ENCODE measurements at places on chromosomes 5 and 9.

- no peak for DNase-seq
Measured at GRCh38 chr5:111779260-111779921, 22.4 kb upstream of the NREP start.

GRCh38 chr5:124660229-124661093 is 86.0 kb downstream of the ZNF608 start:
- no peak for DNase-seq

DNA sequence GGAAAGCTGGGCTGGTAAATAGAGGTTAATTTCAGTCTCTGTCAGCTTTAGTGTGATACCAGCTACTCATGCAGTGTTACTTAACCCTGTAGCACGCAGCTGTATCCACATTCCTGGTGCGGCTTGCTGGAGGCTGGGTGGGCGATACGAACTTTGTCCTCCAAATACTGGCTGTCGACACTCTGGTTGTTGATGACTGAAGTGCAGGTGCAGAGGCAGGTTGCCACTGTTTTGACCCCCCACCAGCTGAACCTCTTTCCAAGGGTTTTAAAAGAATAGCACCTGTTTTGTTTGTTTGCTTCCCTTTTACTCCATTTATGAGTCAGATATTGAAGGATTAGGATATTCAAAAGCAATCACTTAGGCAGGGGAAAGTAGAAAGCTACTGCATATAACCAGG is 4.4 kb upstream of the RABGAP1 start:
- no peak for DNase-seq

- no peak for DNase-seq
Measured at GRCh38 chr9:93891549-93892310, 63.4 kb downstream of the BARX1 start.

GRCh38 chr9:117354244-117354847 is 60.5 kb downstream of the ASTN2 start:
- DNase-seq: no peak

- no peak for DNase-seq
Measured at GRCh38 chr9:85053206-85053786, 383.8 kb downstream of the NTRK2 start.

DNA sequence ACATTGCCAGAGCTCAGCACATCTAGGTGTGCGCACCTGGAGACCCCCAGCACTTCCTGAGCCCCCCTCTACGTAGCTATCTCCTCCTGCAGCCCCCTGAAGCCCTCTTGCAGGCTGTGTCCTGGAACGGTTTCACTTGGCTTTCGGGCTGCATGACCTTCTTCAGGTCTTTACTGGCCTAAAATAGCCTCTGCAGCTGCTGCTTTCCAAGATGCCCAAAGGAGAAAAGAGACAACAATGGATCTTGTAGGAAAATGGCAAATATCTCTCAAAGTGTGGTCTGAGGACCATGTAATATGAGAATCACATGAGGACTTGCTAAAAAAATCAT is 6.6 kb upstream of the ERMP1 start:
- no peak for DNase-seq

DNA sequence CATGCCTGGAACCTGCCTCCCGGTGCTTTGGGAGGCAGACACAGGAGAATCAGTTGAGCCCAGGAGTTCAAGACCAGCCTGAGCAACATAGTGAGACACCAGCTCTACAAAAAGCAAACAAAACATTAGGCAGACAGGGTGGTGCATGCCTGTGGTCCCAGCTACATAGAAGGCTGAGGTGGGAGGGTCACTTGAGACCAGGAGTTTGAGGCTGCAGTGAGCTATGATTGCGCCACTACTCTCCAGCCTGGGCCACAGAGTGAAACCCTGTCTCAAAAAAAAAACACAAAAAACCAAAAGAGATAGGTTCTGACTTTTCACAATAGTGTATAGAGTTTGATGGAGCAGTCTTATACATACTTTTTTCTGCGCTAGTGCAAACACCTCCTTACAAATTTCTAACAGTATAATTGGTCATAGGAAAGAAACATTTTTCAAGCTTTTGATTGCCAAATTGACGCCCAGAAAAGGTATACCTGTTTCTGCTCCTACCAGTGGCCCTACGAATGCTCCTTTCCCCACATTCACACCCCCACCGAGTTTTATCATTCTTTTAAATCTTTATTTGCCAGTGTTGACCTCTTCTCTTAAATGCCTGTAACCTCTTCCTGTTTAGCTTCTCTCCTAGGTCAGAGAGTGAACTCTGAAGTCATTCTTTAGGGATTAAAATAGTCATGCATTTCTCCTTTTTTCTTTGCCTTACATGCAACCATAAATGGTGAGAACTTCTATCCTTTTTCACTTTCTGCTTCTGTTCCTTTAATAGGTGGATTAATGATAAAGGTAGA is 7.5 kb downstream of the DOCK8 start:
- DNase-seq: no peak

GRCh38 chr5:68268852-68269130 is 53.2 kb downstream of the PIK3R1 start:
- DNase-seq: no peak

DNA sequence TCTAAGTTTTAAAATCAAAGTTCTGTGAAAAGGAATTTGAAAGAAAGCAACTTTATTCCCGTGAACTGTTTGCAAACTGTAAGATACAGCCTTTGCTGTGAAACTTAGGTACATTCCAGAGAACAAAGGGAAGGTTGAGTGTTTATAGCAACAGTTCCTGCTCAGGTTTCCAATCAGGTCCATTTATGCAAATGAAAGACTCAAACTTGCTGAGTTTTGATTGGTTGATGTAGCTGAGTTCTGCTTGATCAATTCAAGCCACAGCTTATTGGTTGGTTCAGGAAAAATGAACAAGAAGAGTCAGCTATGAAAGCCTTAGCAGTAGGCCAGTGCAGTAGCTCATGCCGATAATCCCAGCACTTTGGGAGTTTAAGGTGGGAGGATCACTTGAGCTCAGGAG is 37.9 kb downstream of the SLC27A6 start:
- no peak for DNase-seq

DNA sequence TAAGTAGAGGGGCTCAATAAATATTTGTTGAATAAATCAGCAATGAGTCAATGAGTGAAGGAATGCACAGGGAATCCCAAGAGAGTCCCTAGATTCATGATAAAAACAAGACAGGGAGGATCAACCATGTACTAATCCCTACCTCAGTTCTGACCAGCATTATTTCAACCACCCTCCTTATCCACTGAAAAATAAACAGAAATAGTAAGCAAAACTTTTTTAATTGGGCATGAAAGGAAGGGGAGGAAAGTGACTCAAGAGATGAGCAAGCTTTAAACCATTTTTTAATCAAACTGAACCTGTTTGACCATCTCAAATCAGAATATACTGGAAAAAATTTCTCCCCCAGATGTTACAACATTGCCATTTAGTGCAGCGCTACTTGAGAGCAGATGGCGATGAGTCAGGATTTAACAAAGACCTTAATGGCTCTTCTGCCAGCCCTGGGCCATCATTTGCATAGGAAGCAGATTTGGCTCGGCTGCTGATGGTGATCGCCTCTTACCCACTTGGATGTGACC is 194.8 kb upstream of the SLC30A5 start:
- DNase-seq: no peak

- no peak for DNase-seq
Measured at GRCh38 chr5:152356506-152356905, 48.6 kb downstream of the NMUR2 start.

GRCh38 chr9:107239474-107239873 is 43.6 kb upstream of the RAD23B start:
- no peak for DNase-seq

DNA sequence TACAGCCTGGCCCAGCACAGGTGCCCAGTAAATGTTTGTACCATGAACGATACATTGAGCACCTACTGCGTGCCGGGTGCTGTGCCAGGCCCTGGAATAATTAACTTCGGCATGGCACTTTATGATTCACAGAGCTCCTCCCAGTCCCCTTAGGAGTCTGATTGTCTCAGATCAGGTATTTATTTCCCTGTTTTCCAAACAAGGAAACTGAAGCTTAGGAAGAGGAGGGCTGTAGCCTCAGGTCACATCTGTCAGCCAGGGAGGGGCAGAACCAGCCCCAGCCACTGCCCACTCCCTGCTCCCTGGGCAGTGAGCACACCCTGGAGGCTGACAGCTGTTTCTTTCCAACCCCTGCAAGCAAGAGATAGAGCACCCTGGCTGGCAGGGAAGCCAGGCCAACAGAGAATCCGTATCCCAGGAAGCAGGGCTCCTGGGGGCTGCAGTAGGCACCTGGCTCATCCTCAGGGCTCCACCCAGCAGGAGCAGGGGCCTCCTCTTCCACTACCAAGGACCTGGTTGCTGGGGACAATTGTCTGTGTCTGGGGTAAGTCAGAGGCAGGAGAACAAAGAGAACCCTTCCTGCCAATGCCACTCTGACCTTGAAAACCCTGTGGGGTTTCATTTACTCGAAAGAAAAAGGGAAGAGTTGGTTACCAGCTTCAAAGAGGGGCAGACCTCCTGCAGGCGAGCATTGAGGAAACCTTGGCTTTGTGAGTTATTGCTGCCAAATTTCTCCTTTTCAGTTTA is 69.0 kb downstream of the DAB2IP start:
- no peak for DNase-seq

DNA sequence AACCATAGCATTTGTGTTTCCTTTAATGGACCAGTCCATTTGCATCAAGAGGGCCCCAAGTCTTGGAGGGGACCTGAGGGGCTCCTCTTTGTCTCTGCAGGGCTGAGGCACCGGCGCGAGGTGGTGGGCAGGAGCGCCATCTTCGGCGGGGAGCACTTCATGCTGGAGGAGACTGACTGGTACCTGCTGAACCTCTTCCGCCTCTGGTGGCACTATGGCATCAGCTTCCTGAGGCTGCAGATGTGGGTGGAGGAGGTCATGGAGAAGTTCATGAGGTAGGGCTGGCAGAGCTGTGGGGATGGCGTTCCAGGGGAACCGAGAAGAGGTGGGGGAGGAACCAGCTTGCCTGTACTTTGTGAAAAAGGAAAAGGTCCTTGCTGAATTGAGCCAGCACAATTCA is 6.1 kb downstream of the PCYOX1L start:
- no peak for DNase-seq

GRCh38 chr9:89281106-89281505 is 29.9 kb upstream of the CKS2 start:
- no peak for DNase-seq

DNA sequence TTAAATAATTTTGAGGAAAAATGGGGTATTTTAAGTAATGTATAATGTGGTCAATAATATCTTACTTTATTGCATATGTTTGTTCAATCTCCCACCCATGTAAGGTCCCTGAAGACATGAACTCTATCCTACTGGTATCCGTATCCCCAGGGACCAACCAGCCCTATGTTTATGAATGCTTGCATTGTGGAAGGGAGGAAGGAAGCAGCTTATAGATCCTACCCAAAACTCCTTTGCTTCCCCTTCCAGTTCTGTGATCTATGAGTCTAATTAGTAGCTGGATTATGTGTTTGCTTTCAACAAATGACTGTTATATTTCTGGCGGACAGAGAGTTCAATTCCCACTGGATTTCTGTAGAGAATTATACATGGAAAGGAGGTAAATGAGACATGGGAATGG is 45.6 kb downstream of the CNTRL start:
- DNase-seq: no peak

DNA sequence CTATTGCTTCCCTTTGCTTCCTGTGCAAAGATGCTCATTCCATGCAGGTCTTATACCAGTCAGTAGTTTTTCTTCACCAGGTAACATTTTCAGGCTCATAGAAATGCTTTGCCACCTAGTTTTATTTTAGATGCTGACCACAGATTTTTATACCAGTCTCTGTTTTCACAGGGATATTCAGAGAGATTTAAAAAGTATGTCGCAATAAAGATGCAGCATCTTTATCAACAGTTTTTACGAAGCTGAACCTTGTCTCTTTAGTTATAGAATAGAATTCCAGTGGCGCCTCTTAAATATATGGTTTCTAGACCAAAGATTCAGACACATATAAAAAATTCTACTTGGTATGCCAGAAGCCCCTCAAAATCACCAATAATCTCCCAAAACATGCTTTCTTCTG is 155.7 kb upstream of the PCSK5 start:
- no peak for DNase-seq

DNA sequence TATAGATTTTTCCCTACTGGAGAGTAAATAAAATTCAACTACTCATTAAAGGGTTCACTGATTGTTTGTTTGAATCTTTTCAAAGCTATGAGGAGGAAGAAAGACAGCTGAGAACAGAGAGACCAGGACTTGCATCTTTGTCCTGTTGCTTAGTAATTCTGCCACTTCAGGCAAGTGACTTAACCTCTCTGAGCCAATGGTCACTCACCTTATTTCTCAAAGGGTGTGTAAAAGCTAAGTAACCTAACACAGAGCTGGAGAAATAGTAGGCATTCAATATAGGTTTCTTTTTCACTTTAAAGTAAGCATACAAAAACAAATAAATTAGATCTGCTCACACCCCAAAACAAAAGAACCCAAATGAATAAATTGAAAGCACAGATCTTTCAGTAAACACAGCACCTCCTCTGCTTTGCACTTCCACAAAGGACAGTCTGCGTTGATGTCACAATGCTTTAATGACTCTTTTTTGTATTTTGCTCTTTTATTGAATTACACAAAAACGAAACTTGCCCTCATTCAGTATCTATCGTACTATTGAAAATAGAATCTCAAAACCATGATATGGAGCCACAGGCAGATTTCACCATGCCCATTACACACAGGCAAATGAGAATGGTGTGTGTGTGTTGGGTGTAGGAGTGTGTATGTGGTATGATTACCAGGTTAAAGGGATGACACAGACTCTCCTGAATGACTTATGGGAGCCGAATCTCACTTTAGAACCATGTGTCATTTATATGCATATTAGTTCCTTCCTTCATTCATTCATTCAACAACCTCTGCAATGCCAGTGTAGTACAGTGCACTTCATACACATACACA is 166.0 kb downstream of the EBF1 start:
- no peak for DNase-seq

- DNase-seq: no peak
Measured at GRCh38 chr5:125582352-125582751, 835.9 kb upstream of the ZNF608 start.

DNA sequence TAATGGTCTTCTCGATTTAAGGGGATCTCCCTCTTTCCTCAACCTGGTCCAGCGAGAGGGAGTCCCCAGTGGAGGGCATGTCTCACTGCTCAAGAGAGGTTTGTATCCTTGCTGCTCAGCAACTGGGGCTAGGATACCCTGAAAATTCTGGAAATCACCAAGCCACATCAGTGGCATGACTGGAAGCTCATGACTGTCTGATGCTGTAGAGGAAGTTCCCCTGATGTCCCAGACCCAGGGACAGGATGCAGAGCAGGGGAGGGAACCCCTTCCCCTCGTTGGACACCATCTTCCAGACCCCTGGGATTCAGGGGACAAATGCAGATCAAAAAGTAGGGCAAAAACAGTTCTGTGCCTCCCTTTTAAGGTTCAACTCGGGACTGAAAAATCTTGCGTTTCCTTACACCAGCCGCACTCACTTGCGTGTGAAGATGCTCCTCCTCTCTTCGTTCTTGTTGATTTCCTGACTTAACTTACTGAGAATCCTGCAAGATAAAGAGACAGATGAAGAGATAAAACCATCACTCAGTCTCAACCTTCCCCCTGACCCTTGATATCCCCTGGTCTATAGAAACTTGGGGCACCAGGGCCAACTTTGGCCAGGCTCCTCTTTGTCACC is 22.1 kb downstream of the LCP2 start:
- no peak for DNase-seq
